ENCODE measurements at places on chromosomes 7 and 10. TPM values are rescaled to one million over a fixed set of nuclear protein-coding genes. Genes with fewer than 3 reads are reported as not detected.

CYP2E1 gene
- total RNA-seq: 0.18 TPM

AOAH gene
- total RNA-seq: 0.31 TPM

AGAP6 gene
- 7.7 TPM for total RNA-seq

SPDYE5 gene
- not detected for total RNA-seq

LRRC27 gene
- 4.4 TPM for total RNA-seq

PTPRZ1 gene
- total RNA-seq: 32.3 TPM

NEUROG3 gene
- not detected for total RNA-seq

SMARCD3 gene
- 3.5 TPM for total RNA-seq

FOXP2 gene
- total RNA-seq: 0.81 TPM

NCOA4 gene
- 135 TPM for total RNA-seq

Data from foreskin keratinocyte (primary cell).